Right renal pelvis (tissue), 4 donors: ENCODE measurements at places on chromosomes 6 and 20.

- no peak for DNase-seq
Measured at GRCh38 chr6:340991-341827, 48.9 kb downstream of the DUSP22 start.

DNA sequence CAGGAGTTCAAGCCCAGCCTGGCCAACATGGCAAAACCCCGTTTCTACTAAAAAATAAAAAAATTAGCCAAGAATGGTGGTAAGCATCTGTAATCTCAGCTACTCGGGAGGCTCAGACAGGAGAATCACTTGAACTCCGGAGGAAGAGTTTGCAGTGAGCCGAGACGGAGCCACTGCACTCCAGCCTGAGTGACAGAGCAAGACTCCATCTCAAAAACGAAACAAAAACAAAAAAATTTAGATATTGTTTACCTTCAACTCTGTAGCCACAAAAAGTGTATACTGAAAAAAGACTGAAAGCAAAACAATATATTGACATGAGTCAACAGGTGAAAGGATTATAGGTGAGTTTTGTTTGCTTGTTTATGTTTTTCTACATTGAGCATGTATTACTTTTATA lies 30.6 kb upstream of the TAB2 start:
- no peak for DNase-seq

DNA sequence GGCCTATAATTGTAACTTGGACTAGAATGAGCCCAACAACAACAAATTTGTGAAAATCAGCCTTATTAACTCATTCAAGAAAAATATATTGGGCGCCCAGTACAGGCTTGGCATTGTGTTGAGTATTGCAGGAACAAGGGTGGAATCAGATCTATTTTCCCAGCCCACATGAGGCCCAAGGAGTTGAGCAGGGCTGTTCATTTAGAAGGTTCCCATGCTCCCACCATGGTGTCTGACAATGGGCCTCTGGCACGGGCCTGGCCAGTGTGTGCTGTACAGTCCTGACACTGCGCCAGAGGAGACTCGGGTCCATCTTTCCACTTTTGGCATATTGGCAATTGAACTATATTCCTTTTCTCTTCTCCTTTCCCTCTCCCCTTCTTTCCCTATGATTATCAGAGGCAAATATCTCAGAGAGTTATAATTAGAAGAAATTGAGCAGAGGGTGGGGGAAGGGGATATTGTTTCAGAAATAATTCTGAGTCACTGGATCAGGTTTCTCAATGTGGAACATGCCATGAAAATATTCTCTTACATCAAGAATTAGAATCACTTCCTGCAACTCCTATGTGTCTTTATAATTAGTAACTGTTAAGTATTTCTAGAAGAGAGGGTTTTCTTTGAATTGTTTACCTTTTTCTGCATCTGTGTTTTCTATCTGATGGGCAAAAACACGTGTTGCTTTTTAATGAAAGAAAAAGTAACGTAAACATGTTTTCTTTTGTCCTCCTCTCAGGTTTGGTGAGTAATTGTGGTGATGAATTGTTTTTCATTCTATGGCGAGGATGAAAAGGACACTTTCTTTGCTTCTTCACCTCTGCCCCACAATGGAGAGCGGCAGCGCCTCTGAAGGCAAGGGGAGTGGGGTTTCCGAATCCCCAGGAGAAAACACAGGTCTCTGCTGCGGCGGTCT lies 209.4 kb downstream of the FOXA2 start:
- no peak for DNase-seq

GRCh38 chr6:26295691-26296555 lies 69.1 kb upstream of the BTN3A2 start:
- DNase-seq: no peak

DNA sequence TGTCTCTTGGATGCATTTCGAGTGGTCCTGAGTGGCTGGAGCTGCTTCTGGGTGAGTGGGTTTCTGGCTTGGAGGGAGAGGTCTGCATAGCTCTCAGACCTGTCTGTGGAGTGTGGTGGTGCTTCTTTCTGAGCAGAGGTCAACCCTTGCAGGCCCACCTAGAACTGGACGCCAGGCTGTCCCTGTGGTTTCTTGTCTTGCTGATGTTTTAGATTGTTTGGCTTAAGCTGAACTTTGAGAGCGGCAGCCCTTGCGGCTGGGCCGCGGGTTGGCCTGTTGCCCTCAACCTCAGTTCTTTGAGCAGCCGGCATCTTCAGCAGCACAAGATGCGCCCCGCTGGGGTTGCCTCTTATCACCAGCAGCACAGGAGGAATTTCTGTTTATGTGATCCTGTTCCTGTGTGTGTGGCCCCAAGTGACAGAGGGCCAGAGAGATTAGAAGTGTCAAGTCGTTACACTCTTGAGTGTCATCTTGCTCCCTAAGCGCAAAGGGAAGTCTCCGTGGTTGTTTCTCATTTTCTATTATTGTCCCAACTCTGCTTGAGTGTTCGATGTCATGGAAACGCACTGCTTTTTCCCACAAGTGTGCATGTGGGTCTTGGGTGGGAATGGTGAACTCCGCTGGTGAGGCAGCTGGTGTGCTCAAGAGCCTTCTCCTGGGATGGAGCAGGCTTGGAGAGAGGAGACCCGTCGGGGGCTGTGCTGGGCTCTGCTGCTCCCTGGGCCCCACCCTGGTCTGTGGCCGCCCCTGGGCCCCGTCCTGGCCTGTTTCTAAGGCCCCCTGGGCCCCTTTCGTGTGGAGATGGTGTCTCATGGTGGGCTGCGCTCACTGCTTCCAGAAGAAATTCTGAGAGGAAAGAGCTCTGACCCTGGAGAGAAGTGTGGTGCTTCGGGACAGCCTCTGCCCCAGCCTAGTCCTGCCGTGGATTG lies 20.1 kb upstream of the SLC22A1 start:
- DNase-seq: no peak

- DNase-seq: no peak
Measured at GRCh38 chr6:9646342-9647070, 768.4 kb downstream of the TFAP2A start.

- DNase-seq: no peak
Measured at GRCh38 chr20:47305667-47306066, 50.8 kb downstream of the ZMYND8 start.

- no peak for DNase-seq
Measured at GRCh38 chr6:147741389-147741788, 232.9 kb downstream of the SAMD5 start.

GRCh38 chr6:30612687-30613248 lies 4.3 kb downstream of the PPP1R10 start:
- DNase-seq: no peak

DNA sequence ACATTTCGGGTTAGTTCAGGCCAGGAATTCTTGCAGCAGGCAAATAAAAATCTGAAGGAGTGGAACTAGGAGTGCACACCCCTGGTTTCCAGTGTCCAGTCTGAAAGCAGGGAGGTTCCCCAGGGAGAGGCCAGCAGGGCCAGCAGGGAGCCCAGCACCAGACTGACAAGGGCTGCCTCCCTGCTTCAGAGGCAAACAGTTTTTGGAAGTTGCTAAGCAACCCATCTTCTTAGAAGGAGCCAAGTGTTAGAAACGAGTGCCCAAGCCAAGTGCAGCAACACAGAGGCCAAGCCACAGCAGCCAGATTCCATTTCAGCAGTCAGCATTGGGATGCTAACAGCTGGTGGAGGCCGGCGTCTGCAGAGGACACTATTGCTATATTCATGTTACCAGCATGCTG lies 179.1 kb downstream of the SYNDIG1 start:
- DNase-seq: no peak

DNA sequence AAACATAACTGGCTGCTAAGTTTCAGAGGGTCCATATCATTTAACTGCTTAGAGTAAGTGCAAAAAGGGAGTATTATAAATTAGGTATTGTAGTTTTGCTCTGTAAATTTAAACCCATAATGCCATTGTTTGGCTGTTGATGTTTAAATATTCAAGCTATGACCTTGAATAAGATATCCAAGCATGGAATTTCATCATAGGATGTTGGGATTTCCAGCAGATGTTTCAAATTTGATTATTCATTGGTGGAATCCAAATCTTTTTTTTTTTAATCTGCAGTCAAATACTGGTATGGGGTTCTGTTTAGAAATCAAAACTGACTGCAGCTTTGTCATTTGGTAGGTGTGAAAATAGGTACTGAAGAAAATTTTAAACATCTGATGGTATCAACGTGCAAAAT lies 161.0 kb downstream of the KHDC1L start:
- DNase-seq: no peak

DNA sequence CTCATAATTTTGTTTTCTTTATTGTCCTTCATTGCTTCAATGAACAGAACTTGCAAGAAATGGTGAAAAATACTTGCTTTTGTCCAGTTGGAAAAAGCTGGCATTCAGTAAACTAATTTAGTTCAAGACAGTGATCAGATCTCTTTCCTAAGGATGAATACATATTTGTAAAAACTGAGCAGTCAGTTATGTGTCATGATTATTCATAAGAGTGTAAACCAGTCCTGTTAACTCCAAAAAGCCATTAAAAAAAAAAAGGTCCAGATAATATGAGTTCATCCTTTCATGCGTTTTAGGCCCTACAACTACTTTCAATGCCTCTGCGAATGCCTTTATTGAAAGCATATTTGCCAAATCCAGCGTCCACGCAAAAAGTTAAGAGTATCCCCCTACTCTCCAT lies 609 bp downstream of the PGM3 start:
- no peak for DNase-seq

GRCh38 chr6:74867291-74867690 lies 338.6 kb downstream of the COL12A1 start:
- DNase-seq: no peak

DNA sequence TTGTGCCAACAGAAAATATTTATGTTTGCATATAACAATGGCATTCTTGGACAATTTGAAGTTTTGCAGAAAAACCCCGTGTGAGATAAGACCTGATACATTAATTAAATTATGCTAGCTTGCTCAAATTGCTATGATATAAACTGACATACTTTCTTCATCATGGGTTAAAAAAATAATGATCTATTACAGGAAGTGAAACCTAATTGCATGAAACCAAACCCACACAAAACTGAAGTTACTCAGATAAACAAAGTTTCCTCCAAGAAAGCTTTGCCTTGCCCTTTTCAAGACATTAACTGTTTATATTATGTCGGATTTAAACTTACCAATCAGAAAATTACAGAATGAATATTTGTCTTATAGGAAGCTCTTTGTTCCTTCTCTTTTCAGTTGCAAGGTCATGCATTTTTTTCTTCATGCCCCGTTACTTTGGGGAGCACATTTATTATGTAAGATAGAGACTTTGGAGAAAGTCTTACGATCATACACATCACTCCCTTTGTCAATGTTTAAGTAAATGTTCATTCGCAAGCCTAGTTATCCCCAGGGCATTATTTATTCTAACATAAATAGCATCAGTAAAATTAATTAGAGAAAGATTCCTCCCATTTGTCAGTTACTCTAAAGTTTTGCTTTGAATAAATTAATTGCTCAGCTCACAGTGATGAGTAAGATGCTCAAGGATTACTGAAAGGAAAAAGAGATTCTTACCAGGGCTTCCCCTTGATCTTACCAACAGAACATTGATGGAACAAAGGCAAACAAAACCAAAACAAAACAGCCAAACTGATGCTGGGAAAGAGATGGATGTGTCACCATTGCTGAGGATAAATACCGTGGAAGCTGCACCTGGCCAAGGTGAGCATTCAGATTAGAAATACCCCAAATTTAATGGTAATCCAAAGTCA lies 14.8 kb upstream of the TMEM244 start:
- DNase-seq: no peak

DNA sequence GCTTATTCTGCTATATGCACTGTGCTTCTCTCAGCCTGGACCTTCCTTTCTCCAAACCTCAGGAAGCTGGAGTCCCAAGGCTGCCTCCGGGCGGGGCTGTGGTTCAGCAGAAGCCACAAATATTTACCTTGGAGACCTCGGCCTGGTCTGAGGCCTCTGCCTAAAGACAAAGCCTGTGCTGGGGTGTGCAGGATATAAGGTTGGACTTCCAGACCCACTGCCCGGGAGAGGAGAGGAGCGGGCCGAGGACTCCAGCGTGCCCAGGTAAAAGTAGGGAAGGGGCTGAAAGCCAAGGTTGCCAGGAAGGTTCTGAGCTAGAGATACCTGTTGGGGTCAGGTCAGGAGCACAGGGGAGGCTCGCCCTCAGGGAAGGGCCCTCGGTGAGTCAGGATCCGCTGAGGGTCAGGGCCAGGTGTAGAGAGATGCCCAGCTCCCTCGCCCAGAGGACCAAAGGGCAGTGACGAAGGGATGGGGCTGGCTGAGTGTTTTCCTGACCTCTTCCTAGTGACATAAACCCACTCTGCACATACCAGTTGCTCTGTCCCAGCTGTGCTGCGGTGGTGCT lies at the start of gene BPIFB1:
BPIFB1 (plus strand) TSS at position 224 of the 565 bp plus-strand sequence. CDS start 2,860 bp downstream, outside the sequence.
- DNase-seq: no peak

- no peak for DNase-seq
Measured at GRCh38 chr6:3397229-3398164, 59.4 kb downstream of the SLC22A23 start.

DNA sequence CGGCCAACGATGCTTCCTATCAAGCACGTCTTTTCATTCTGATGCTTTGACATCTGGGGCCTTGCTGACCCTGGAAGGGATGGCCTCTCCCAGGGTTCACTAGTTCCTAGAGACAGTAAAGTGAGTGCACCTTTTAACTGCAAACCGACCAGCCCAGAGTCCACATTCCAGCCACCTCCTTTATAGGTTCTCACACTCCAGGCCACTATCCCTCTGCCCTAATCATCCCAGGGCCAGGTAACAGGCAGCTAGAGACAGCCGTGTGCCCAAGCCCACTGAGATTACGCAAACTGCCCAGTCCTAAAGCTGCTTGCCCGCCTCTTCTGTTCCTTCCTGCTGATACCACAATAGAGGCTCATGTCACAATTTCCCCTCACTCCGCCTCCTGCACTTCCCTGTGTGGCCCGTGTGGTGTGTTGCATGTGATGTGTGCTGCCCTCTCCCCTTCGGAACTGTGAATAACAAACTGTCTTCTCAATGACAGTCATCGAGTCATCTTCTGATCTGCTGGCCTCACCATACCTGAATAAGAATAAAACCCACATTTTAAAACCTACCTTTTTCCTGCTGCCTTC lies 123.7 kb upstream of the EXOC2 start:
- DNase-seq: no peak

DNA sequence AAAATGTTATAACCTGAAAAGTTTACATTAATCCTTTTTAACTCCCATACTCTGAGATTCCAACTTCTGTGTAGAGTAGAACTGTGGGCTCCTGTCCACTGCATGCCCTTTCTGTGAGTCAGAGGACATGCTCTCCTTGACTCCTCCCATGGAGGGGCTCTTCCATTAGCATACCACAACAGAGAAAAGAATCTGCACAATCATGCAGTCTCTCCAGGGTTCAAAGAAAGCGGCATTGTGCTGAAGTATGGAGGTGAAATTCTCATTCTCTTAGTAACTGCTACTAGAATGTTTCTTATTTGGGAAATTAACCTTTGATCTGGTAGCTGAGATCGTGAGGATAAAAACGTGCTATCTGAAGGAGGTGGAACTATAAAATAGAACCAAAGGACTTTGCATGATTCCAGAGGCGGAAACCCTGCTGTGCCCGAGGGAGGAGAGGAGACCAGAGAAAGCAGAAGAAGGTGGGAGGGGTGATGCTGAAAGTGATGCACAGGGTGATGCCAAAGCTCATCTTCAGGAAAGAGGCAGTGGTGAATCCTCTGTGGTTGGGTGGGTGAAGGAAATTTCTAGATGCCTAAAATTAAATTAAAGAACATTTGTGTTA lies 202.2 kb upstream of the PCSK2 start:
- no peak for DNase-seq
